ENCODE measurements at places on chromosomes 4 and X.

GRCh38 chr4:65669111-65670019, 924 bp downstream of the EPHA5 start:
- no peak for DNase-seq

- no peak for DNase-seq
Observed at GRCh38 chrX:108310506-108310905, 127.7 kb downstream of the COL4A6 start.

GRCh38 chrX:72128881-72129280, 2.8 kb downstream of the RTL5 start:
- no peak for DNase-seq

- no peak for DNase-seq
Observed at GRCh38 chrX:11138498-11139390, 27.6 kb downstream of the HCCS start.

- no peak for DNase-seq
Observed at GRCh38 chr4:173529477-173530325, at the start of gene HAND2. TSS of gene HAND2 (minus strand) at chr4:173530229. CDS start at chr4:173529289, 940 bp downstream.

GRCh38 chrX:19121466-19121865, 802 bp downstream of the ADGRG2 start:
- DNase-seq: no peak

DNA sequence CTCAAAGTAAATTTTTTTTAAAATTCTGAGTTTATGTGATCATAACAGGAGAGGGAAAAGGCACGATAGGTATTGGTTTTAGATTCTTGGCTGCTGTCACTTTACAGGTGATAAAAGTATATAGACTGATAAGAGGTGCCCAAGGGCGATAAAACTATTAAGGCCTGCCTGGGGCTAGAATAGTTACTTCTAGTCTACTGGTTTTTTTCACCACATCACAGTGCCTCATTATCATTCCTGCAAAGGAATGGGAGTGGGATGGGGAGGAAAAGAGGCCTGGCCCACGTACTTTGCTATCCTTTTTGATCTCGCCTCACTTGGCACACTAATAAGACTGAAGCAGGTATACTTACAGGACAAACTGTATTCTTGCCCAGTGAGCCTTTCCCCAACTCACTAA, 46.6 kb downstream of the CXorf58 start:
- no peak for DNase-seq

DNA sequence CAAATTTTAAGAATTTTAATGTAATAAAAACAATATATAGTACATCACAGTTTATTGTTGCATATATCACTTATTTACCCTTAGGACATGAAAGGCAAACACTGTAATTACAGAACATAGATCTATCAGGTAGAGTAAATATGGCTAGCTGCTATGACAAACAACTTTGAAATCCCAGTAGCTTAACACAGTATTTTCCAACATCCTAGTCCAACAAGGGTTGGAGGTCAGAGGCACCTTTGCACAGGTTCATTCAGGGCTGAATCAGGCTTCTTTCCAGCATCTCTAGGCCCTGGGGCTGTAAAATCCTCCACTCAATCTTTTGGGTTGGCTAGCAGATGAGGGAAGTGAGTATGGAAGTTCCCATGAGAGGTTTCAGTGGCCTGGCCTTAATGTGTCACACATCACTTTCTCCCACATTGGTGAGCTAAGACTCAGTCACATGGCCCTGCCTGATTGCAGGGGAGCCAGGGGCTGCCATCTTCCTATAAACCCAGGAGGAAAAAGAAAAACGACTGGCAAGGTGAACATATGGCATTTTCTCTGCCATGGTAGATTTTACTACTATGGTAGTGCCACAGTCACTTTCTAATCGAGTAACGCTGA, 32.9 kb downstream of the HERC6 start:
- no peak for DNase-seq

DNA sequence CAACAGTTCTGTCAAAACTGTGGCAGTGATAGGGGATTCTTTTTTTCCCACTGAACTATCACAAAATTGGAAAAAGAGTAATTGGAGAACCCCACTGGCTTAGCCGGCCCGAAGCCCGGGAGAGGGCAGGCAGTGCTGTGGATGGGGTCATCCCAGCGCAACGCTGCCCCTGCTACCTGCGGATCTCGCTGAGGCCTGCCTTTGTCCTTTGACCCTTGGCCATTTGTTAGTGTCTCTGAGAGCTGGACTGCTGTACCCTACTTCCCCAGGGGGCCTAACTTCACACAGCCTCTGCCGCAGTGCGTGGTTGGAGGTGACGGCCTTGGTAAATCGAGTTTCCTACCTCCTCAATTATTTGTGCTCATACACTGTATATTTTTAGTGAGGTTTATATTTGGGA, 43.0 kb upstream of the MSANTD1 start:
- no peak for DNase-seq

DNA sequence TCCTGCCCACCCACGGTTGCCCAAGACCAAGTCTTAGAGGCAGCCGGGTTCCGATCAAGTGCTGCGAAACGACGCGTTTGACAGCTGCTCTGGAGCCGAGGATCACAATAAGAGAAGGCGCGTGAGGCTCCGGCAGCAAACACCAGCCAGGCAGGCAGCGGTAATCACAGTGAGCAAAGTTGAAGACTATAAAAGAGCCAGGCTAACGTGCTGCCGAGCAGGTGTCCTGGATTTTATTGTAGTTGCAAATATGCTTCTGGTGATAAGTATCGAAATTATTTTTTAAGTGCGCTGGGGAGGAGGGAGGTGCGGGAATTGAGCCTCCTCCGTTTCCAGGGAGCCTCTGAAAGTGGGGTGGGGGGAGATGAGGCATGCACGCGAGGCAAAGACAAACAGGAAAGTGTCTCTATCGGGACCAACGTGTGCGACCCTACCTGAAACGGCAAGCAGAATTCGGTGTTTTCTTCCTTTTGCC, 590 bp downstream of the GABRA2 start:
- DNase-seq: no peak

Data from CD4-positive, alpha-beta T cell treated with Interferon gamma for 1 hour (primary cell).